ENCODE measurements at places on chromosomes 2 and 18. TPM values are rescaled to one million over a fixed set of nuclear protein-coding genes. Genes with fewer than 3 reads are reported as not detected.

- DNase-seq = no peak
Observed at GRCh38 chr2:196307775-196308305, 136.5 kb upstream of the STK17B start.

GRCh38 chr2:124633812-124634211 is 608.7 kb downstream of the CNTNAP5 start:
- DNase-seq = no peak

The IL1R1 gene
- 1.2 TPM for total RNA-seq

- no peak for DNase-seq
Observed at GRCh38 chr2:19868224-19868623, 33.6 kb downstream of the TTC32 start.

The KIF1A gene
- total RNA-seq = 8.2 TPM

- no peak for DNase-seq
Observed at GRCh38 chr2:3169106-3169870, 208.3 kb downstream of the EIPR1 start.

GRCh38 chr2:29201979-29202378 is 86.8 kb downstream of the CLIP4 start:
- DNase-seq = no peak

The GREB1 gene
- 1.0 TPM for total RNA-seq

GRCh38 chr2:27320958-27321543 is 1.8 kb downstream of the MPV17 start:
- DNase-seq = no peak

DNA sequence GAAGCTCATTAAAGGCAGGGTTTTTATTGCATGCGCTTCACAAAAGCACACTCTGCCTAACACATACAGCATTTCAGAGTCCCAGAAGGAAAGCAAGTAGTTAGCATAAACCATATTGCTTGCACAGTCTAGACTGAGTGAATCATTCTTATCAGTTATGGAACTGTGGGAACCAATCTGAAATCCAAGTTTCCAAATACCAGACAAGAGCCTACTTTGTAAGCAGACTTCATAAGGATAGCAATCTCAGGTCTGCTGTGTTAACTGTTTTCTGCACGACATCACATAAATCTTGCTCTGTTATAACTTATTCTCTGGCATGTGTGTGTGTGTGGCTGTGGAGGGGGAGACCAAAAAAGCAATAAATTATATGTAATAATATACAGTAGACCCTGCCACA is 608.1 kb upstream of the REG3G start:
- no peak for DNase-seq

- no peak for DNase-seq
Observed at GRCh38 chr18:23311351-23312121, 141.6 kb upstream of the RIOK3 start.

The CD302 gene
- total RNA-seq = 0.37 TPM

The FNDC4 gene
- total RNA-seq = not detected

The GALR1 gene
- not detected for total RNA-seq

The UGT1A10 gene
- not detected for total RNA-seq

- DNase-seq = no peak
Observed at GRCh38 chr18:3648200-3648599, 198.2 kb downstream of the TGIF1 start.

- DNase-seq = no peak
Observed at GRCh38 chr18:68942230-68942629, 144.3 kb downstream of the CCDC102B start.

DNA sequence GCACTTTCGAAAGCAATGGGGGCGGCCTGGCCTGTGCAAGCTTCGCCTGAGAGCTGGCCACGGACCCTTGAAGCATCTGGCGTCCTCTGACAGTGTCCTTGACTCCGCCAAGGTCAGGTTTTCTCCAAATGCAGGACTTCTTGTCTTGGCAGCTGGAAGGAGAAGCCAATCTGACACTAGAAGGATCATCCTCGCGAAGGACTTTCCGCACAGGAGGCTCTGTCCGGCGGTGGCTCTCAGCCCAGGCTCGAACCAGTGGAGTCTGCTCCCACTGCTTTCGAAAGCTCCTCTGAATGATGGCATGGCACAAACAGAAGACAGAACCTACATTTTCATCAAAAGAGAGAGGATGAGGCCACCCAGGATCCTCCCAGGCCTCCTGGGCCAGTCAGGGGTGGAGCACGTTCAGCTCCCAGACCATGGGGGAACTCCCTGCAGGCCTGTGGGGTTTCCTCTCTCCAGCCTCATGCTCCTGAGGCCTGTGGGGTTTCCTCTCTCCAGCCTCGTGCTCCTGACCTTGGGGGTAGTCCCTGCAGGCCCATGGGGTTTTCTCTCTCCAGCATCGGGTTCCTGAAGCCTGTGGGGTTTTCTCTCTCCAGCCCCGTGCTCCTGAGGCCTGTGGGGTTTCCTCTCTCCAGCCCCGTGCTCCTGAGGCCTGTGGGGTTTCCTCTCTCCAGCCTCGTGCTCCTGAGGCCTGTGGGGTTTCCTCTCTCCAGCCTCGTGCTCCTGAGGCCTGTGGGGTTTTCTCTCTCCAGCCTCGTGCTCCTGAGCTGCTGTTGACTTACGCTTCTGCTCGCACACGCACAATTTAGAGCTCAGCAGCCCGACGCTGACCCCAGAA is 396.5 kb upstream of the SALL3 start:
- DNase-seq = no peak

- DNase-seq = no peak
Observed at GRCh38 chr2:54755641-54756326, 32.3 kb downstream of the EML6 start.

- DNase-seq = no peak
Observed at GRCh38 chr2:75292826-75293225, 93.5 kb upstream of the TACR1 start.

DNA sequence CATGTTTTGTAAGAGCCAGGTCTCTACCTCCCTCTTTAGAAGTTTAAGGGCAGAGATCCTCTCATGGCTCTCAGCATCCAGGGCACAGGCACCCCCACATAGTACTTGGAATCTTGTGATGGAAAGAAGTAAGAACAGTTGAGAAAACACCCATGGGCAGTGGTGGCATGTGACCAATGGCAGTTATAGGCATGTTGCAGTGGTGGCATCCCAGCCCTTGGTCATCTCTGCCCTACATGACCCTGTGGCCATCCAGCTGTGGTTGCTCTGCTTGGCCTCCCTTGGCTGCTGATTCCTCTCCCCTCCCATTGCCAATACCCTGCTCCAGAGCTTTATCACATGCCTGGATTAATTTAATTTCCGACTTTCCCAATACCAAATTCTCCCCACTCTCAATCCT is 13.3 kb upstream of the MSH2 start:
- no peak for DNase-seq

The KIAA2012 gene
- total RNA-seq = not detected

GRCh38 chr2:171482877-171483276 is 39.4 kb upstream of the CYBRD1 start:
- no peak for DNase-seq

The VWA3B gene
- total RNA-seq = not detected

The CCNYL1 gene
- total RNA-seq = 5.8 TPM

The TRIM43 gene
- not detected for total RNA-seq

The LAMA1 gene
- not detected for total RNA-seq

GRCh38 chr2:228067309-228067708 is 114.2 kb downstream of the SPHKAP start:
- DNase-seq = no peak

DNA sequence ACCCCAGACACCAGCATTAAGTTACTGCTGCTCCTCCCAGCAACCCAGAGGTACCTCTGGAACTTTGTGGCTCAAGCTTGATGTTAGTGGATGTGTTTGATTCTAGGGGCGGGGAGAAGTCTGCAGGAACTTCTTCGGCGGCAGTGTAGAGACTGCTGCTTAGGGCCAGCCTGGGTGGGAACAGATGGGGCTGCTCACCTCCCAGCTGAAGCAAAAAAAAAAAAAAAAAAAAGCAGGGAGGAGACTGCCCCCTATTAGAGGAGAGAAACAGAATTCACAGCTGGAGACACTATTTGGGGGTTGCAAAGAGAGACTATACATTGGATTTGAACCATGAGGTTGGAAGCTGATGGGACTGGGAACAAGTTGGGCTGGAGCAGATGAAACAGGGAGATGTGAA is 28.6 kb upstream of the FAM136A start:
- DNase-seq = no peak

The BARD1 gene
- total RNA-seq = 21.8 TPM

The SOCS6 gene
- 2.1 TPM for total RNA-seq

- DNase-seq = no peak
Observed at GRCh38 chr2:239366740-239367139, 34.1 kb downstream of the HDAC4 start.

The CHST9 gene
- not detected for total RNA-seq

DNA sequence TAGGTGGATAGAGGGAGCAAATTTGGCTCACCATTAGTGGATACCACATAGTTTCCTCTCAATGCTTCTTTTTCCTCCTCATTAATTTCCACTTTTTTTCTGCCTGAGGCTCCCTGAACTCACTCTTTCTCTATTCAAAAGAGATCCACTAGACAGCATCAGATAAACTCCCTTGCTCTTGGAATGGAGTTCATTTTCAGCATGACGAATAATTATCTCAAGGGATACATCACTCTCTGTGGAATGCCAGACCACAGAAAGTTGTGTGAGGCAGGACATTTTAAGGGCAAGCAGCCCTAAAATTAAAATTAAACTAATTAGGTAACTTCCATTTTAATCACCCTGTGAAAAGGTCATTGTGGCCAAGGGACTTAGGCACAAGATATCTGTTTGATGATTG is 1920.1 kb upstream of the CELF4 start:
- no peak for DNase-seq

GRCh38 chr2:236521556-236521955 is 48.1 kb upstream of the ACKR3 start:
- DNase-seq = no peak

The CNNM4 gene
- total RNA-seq = 5.9 TPM

The CWC22 gene
- total RNA-seq = 28.5 TPM

GRCh38 chr2:224584111-224584784 is 915 bp downstream of the CUL3 start:
- DNase-seq = no peak

- DNase-seq = no peak
Observed at GRCh38 chr2:20208476-20208859, 16.5 kb downstream of the SDC1 start.

All from activated naive CD8-positive, alpha-beta T cell treated with anti-CD3 and anti-CD28 coated beads for 36 hours (primary cell).